Cardiac ventricle fibroblast (primary cell): ENCODE measurements at places on chromosomes 5 and 9. TPM values are rescaled to one million over a fixed set of nuclear protein-coding genes. Genes with fewer than 3 reads are reported as not detected.

PDLIM7 gene
- total RNA-seq: 96.1 and 124 TPM in 2 replicates

CARD9 gene
- total RNA-seq: 0.31 and 0.88 TPM in 2 replicates

TMEM252 gene
- not detected in 2 replicates for total RNA-seq

BNC2 gene
- total RNA-seq: 29.7 and 36.8 TPM in 2 replicates

ORM2 gene
- total RNA-seq: not detected in 2 replicates

F2RL2 gene
- 6.1 and 8.2 TPM in 2 replicates for total RNA-seq

TAF11L14 gene
- total RNA-seq: not detected in 2 replicates

IL13 gene
- not detected in 2 replicates for total RNA-seq

PROB1 gene
- total RNA-seq: 1.2 and 2.1 TPM in 2 replicates
